Activated CD8-positive, alpha-beta memory T cell treated with anti-CD3 and anti-CD28 coated beads for 1 hour (primary cell): ENCODE measurements at places on chromosomes 12 and 14.

- DNase-seq: no peak
These were observed 51.2 kb downstream of the SINHCAF start for GRCh38 chr12:31274520-31275300.

DNA sequence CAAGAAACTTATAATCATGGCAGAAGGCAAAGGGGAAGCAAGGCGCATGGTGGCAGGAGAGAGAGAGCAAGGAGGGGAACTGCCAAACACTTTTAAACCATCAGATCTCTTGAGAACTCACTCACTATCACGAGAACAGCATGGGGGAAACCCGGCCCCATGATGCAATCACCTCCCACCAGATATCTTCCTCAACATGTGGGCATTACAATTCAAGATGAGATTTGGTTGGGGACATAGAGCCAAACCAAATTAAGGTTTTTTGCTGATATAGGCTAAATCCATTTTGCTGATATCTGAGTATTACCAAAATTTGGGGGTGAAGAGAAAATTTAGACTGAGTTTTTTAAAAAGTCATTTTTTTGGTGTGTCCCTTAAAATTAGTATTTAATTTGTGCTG lies 54.9 kb upstream of the TMX1 start:
- DNase-seq: no peak

DNA sequence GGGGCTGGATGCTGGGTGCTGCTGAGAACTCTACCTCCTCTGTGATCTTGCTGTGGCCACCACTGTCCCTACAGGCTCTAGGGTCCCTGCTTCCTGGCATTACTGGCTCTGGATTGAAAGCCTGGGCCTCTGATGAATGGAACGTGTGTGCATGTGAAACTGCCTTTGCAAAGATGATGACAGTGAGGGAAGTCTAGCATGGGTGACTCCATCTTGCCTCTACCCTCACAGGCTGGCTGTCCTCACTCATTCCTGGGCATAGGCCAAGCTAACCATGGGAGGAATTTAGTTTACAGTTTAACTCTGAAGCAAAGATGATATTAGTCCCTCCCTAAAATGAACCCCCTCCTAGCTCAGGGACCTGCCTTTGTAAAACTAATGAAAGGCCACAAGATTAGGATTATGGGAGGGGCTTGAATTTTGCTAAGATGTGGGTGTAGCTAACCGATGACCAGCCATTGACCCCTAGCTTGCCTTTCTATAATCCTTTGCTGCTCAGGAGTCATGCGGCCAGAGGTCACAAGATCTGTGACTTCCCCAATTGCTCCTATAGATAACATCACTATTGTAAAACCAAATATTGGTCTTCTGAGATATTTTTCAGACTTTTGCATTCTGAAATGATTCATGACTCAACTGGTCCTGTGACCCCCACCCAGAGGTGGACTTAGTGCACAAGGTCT lies 2.2 kb upstream of the C1S start:
- no peak for DNase-seq

DNA sequence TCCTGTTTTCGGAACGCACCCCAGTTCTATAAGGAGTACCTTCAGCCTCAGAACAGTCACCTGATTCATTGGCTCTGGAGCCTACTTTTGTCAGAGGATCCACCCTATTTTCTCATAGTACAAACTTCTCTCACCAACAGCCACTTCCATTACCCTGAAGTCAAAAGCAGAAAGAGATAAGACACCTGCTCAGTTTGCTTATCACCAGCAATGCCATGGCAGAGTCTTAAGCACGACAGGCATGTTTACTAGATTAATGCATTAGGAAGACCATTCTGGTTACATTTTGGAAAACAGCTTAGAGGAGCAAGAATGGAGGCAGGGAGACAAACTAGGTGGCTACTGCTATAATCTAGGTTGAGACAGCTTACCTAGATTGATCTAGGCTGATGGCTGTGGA lies 67.7 kb downstream of the GXYLT1 start:
- no peak for DNase-seq

DNA sequence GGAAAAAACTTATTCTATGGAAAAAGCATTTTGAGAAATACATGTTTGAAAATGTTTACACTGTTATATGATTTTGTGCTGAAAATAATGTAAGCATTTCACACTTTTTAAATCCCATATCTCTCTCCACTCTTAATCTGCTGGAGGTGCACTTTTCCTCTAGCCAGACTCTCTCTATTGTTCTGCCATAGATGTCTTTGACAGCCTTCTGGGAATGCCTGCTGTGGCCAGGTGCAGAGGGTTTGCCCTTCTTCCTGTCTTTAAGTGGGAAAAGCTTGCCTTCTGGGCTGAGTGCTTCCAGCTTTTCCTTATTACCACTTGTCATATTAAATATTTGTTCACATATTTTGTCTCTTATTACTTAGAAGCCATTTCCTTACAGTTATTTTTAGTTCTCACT lies 60.1 kb upstream of the PPM1H start:
- DNase-seq: no peak

DNA sequence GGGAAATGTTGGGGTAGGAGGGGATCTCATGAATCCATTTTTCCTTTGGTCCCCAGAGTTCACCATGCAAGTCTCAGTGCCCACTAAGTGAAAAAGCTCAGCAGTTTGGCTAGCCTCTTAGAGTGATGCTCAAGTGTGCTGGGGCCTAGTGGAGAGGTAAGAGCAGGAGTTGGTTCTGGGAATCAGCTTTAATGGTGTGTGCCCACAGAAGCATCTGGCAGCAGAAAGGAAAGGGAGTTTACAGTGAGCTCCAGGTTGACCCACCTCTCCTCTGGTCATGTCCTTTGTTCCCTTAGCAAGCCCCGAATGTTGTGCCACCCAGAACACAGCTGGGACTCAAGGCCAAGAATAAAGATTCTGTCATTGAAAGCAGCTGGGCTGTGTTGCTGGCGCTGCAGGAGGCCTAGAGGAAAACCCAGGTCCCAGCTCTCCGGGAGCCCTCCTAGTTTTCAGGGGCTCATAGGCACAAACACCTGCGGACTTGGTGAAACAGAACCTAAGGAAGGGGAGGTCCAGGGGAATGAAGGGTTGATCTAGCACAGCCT lies 320.8 kb downstream of the ZFP36L1 start:
- no peak for DNase-seq

- no peak for DNase-seq
These were observed 58.1 kb upstream of the RMST start for GRCh38 chr12:97404543-97404942.

DNA sequence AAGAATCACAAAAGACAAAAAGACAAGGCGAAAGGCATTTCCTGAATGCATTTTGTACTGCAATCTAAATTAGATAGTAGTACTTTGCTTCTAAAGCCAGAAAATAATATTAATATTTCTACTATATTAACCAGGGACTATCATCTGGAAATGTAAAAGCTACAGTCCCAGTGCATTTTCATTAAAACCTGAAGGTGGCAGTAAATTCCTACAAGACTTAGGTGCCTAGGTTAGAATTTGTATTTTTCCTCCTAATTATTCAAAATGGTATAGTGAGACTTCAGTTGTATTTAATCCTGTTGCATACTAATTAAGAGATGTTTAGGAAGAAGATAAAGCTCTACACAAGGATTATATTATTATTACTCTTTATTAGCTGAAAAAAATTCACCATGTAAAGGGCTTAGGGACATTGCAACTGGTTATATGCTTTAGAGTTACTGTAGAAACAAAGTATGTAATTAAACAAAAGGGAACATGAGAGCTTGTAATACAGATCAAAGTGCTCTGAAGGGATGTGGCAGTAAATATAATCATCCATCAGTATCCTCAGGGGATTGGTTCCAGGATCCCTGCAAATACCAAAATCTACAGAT lies 53.6 kb downstream of the BRMS1L start:
- DNase-seq: no peak

DNA sequence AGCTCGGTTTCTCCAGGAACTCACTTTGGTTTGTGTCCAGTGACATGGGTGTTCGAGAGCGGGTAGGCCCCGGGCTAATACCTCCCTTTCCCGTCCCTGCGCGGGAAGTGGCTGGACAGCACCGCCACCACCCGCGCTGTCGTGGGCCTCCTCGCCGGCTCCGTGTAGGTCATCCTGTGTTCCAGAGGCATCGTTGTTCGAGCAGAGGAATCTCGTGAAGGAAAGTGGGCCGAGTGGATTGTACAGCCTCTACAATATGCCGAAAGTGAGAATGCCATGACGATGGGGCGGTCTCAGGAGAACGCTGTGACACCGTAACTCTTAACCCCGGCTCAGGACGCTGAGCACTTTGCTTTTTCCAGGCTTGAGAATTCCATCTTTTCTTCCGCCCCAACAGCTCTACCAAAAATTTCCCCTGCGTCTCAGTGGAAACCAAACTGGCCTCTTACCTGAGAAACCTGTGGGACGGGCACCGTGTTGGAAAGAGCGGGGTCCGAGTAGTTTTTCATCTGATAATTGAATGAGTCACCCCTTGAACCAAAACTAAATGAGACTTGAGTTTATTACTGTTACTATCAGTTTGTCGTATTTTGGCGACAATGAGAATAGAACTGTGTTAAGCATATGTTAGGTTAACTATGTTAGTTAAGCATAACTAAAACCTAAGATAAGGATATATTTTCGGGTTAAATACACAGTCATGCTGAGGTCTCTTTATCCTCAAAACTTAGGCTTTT lies 510 bp downstream of the EIF2S1 start:
- no peak for DNase-seq

DNA sequence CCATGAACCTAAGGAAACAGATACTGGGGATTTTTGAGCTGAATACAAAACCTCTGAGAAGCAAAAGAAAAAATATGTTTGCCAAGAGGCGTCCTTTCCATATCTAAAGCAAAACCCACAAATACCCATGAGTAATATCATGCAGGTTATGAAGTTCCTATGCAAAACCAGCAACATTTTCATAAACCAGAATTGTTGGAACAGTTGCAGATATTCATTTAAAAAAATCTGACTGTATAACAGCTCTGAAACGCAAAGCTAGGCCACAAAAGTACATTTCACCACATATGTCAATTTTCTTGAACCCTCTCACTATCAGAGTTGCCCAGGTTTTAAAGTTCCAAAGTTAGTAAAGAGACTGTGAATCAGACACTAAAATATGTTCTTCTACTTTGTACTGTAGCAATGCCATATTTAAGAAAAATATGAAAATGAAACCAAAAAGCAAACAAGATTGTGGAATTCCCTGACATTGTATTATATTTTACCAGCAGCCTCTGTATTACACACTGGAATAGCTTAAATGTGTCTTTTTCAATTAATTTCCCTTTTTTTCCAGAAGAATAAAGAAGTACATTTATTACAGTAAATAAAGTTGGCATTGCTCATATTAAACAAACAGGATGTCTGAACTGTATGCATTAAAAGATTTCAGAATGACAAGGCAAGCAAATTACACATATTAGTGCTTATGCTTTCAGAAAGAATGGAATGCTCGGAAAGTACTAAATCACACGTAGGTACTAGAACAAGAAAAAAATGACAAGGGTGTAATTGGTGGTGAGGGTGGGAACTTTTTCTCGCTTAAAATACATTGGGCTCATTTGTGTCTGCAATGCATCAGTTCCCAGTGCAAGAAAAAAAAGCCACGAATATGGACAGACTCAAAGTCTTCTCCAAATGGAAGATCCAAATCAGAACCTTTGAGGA lies 33.6 kb upstream of the HIF1A start:
- no peak for DNase-seq

DNA sequence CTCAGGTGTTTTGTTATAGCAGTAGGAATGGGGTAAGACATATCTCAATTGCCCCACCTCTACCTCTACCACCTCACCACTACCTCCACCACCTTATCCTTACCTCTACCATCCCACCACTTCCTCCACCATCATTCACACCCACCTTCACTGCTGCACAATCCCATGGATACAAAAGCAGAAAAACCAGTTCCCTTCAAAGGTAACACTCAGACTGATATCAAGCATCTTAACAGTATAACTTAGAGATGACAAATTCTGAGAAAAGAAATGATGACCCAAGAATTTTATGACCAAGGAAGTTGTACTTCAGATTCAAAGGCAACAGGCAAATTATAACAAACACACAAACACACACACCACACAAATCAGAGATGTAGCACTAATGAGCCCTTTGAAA lies 189.4 kb downstream of the NUAK1 start:
- DNase-seq: no peak

- no peak for DNase-seq
These were observed 36.6 kb downstream of the DHX37 start for GRCh38 chr12:124952295-124952694.

GRCh38 chr12:1842183-1842904 lies 22.0 kb downstream of the LRTM2 start:
- no peak for DNase-seq

- no peak for DNase-seq
These were observed 241.5 kb downstream of the SUDS3 start for GRCh38 chr12:118617611-118618450.

DNA sequence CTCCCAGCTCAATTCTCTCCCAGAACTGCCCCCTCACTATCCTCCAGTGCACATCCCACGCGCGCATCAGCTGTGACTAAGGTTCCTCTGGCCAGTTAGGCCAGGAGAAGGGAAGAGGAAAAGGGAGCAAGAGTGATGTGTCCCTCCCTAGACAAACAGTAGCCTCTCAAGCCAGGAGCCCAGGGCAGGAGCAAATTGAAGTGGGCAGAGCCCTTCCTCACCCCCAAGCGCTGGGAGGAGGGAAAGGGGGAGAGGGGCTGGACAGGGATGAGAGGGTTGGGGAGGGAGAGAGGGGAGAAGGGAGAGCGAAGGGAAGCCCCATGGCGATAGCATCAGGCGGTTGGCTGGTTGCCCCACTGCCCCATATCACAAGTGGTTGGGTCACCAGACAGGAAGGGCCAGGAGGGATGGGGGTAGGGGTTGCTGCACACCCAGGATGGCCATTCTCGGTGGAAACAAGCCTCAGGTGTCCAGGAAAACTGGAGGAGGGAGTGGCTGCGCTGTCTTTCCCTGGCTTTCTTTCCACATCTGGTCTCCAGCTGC lies 1.1 kb downstream of the CD63 start:
- DNase-seq: no peak

GRCh38 chr14:36105401-36105800 lies 71.1 kb downstream of the PTCSC3 start:
- no peak for DNase-seq

DNA sequence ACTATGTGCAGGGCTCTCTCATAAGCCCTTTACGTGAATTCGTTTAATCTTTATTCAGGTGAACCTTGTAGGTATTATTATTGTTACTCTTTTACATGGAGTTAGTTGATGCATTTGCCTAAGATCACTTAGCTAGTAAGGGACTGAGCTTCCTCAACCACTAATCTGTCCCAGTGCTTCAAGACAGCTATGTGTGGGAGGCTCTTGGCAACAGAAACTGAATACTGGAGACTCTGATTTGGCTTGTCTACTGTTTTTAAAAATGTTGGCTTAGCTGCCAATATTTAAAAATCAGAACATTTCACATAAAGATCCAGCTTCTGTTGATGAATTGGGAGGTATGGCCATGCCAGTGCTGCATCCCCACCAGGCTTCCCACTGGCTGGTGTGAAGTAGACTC lies 6.8 kb downstream of the KNTC1 start:
- no peak for DNase-seq

- no peak for DNase-seq
These were observed 1.8 kb downstream of the ARID2 start for GRCh38 chr12:45731190-45731775.

- no peak for DNase-seq
These were observed 20.1 kb upstream of the LDHB start for GRCh38 chr12:21677622-21678277.

GRCh38 chr12:11786638-11787365 lies 137.3 kb downstream of the ETV6 start:
- DNase-seq: no peak

GRCh38 chr12:54411391-54412241 lies 7.5 kb downstream of the ITGA5 start:
- no peak for DNase-seq
